COR-L47 (cell line): ENCODE measurements at places on chromosomes 7 and 10.

DNA sequence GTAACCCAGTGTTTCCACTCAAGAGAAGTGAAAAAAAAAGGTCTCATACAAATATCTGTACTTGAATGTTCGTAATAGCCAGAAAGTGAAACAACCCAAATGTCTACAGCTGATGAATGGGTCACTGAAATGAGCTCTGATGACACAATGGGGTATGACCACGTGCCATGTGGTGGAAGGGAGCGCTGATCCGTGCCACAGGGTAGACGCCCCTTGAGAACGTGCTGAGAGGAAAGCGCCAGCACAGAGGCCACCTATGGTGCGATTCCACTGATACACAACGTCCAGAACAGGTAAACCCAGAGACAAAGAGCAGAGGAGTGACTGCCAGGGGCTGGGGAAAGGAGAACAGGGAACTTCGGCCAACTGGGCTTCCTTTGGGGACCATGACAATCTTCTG is 50.3 kb downstream of the MAD1L1 start:
- no peak for DNase-seq

GRCh38 chr10:84423719-84424118 is 95.3 kb downstream of the CCSER2 start:
- no peak for DNase-seq

DNA sequence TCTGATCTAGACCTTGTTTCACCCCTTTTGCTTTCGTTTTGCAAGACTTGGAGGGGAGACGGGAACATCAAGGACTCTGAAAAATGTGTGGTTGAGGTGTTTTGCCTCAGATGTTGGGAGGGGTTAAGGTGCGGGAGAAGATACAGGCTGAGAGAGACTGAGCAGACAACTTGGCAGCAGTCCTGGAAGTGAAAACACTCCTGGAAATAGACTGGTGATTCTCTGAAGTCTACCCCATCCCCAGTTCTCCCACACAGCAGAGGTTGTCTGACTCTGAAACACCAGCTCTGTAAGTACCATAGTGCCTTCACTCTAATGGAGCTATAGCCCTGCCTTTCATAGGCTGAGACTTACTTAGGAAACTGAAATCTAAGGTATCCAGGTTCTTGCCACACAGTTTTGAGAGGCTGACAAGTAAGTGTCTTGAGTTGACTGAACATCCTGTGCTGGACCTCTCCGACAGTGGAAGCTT is 152.5 kb downstream of the PPP1R9A start:
- DNase-seq, result no peak

DNA sequence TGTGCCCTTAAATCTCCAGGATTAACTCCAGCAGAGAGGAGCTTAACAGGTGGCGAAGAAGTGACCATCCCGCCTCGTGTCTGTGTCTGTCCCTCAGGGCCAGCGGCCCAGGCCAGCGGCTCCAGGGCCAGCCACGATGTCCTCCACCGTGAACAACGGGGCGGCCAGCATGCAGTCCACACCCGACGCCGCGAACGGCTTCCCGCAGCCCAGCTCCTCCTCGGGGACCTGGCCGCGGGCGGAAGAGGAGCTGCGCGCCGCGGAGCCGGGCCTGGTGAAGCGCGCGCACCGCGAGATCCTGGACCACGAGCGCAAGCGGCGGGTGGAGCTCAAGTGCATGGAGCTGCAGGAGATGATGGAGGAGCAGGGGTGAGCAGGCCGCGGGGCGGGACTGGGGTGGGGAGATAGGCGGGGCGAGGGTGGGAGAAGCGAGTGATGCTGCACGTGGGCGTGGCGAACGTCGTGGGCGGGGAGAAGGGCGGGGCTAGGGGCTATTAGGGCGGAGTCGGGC is 33.3 kb downstream of the SRRM3 start:
- no peak for DNase-seq

- DNase-seq, result no peak
Observed at GRCh38 chr7:141013345-141013715, 1.4 kb downstream of the MRPS33 start.
